CD4-positive, alpha-beta T cell treated with Interferon gamma for 1 hour (primary cell): ENCODE measurements at places on chromosomes 4 and X.

GRCh38 chrX:20452487-20452886 is 185.8 kb upstream of the RPS6KA3 start:
- no peak for DNase-seq

- DNase-seq: no peak
These were observed 740.1 kb upstream of the PITX2 start for GRCh38 chr4:111362941-111363361.

GRCh38 chr4:37561803-37562207 is 124.4 kb downstream of the RELL1 start:
- DNase-seq: no peak

DNA sequence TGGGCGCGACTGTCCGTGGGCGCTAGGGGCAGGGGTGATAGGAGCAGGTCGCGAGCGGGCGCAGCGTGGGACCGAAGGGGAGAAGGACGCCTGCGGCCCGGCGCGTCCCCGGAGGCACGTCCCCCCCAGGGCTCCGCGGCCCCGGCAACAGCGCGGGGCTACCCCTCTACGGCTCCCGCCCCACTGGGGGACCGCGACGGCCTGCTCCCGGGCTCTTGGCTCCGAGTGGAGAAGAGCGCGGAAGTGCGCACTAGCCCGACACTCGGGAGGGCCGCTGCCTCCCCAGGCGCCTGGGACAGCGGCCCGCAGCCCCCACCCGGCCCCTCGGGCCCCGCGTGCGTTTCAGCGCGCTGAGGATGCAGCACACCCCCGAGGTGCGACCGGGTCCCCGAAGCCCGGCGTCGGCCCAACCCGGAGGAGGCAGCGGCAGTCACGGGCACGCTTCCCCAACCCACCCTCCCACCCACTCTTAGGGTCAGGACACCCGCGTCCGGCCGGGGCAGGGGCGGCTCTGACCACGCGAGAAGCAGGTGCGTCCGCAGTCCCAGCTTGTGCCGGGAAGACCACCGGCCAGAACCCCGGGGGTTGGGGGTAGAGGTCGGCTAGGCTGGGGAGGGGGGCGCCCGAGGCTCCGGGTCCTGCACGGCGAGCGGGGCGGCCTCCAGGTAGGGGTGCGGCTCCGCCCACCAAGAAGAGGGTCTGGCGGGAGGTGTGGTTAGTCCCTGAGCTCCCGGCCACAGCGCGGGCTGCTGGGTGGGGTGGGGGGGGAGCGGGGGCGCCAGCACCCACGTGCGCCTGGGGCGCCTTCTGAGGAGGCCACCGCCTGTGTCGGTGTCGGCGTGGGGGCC is 18.5 kb upstream of the NAT8L start:
- no peak for DNase-seq

DNA sequence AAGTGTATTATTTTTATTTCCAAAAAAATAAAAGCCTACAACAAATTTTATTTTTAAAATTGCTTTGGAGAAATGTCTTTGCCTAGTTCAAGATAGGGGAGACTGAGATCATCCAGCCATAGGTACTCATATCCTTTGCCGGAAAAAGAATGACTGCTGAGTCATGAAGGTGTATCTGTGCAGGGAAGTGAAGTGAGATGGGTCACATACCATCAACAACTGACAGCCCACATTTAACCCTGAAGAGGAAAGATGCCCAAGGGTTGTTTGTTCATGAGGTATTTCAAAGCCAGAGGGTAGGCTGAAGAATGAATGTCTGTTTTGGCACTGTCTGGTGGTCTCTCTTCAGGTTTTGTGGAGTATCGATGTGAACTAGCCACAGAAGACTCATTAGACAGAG is 106.7 kb upstream of the TTC29 start:
- no peak for DNase-seq

GRCh38 chrX:119230850-119231249 is 5.2 kb upstream of the PGRMC1 start:
- no peak for DNase-seq

- DNase-seq: no peak
These were observed 1724.5 kb downstream of the C4orf33 start for GRCh38 chr4:130820448-130820847.

DNA sequence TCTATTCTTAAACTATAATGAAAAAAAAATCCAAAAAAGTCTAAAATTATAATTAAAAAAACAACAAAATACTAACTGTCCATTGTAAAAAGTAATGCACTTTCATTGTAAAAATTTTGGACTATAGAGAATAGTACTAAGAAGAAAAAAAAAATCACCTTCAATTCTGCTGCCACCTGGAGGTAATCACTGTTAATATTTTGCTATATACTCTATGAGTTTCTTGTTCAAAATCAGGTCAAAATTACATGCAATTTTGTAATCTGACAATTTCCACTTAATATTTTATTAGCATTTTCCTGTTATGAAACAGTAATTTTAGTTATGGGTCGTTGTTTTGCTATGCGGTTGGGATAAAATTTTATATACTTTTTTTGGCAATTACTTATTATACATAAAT is 62.0 kb downstream of the HTT start:
- no peak for DNase-seq

- DNase-seq: no peak
These were observed 147.3 kb downstream of the KLHL13 start for GRCh38 chrX:117969328-117969727.

GRCh38 chrX:46375831-46376230 is 169.4 kb downstream of the ZNF674 start:
- no peak for DNase-seq

- no peak for DNase-seq
These were observed 9.1 kb upstream of the FGFR3 start for GRCh38 chr4:1783970-1784369.
